Stimulated activated CD8-positive, alpha-beta memory T cell treated with anti-CD3 and anti-CD28 coated beads, Interleukin-2, amount 100 ng/mL, for 1 hour (primary cell): ENCODE measurements at places on chromosomes 4 and X.

DNA sequence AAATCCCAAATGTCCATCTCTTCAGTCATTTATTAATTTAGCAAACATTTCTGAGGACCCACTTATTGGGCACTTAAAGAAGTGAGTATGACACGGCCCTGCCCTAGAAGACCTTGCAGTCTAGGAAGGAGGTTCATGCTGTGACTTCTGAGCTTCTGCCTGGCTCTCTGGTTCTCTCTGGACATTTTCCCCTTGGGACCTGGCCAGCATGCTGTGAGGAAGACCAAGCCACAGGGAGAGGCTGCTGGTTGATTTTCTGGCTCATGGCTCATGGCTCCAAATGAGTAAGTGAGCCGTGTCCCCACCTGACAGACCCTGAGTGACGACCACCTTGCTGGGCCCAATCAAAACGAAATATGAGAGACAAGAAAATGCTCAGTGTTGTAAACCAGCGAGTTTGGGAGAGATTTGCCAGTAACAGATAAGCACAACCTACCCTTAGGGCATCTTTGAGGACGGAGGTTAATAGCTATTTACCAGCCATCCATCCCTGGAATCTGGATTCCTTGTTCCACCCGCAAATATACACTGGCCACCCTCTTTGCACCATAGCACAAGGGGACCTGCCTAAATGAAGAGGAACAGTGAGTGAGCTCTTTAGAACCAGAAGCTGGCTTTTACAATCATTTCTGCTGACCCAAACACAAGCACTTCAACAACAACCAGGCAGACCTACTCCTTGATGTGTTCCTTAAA lies 876 bp downstream of the MPP1 start:
- no peak for DNase-seq

- DNase-seq = no peak
Observed at GRCh38 chr4:95910749-95911148, 70.9 kb downstream of the PDHA2 start.

DNA sequence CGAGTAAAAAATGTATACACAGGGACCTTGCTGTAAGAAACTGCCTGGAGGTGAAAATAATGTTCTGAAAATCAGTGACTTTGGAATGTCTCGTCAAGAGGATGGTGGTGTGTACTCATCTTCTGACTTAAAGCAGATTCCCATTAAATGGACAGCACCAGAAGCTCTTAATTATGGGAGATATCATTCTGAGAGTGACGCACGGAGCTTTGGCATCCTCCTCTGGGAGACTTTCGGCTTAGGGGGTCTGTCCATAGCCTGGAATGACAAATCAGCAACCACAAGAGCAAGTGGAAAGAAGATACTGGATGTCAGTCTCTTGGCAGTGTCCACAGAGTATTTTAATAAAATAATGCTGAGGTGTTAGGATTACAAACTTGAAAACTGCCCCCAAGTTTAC lies 129.4 kb downstream of the THOC2 start:
- DNase-seq = no peak

DNA sequence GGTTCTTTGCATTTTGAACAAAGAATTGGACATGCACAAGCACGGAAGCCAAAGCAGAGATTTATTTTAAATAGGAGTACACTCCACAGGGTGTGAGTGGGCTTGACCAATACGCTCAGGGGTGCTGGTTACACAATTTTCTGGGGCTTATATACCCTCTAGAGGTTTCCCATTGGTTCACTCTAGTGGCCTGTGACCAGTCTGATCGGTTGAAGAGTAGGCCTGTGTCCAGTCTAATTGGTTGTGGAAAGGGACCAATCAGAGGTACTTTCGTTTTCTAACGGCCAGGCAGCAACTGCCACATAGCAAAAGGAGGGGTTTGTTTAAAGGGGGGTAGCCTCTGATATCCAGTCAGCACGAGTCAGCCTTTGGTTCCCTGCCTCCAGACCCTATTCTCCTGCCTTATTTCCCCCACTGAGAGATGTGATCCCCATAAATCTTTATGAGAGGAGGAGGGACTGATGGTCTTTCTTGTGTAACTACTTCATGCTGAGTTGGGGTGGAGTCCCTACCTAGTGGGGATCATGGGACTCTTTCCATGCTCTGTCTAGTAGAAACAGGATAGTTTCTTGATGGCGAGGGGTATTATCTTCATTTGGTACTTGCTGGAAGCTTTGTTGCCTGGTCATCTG lies 11.3 kb upstream of the AREG start:
- no peak for DNase-seq

- no peak for DNase-seq
Observed at GRCh38 chr4:123784626-123785025, 388.0 kb downstream of the SPRY1 start.

DNA sequence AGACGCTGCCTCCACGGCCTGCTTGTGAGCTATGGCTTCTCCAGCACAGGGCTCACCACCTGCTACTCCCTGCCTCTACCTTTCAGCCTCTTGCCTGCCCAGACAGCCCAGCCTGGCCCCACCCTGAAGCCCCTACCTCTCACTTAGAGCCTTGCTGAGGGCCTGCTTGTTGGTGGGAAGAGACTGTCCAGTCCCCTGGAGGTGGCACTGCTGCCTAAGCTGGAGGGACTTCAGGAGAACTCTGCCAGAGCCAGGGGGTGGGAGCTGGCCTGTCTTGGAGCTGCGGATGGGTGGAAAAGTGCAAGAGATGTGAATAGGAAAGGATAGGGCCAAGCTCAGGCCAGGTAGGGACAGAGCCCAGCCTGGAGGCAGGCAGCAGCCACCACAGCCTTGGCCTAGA lies 2.7 kb upstream of the ZNF185 start:
- DNase-seq = no peak

DNA sequence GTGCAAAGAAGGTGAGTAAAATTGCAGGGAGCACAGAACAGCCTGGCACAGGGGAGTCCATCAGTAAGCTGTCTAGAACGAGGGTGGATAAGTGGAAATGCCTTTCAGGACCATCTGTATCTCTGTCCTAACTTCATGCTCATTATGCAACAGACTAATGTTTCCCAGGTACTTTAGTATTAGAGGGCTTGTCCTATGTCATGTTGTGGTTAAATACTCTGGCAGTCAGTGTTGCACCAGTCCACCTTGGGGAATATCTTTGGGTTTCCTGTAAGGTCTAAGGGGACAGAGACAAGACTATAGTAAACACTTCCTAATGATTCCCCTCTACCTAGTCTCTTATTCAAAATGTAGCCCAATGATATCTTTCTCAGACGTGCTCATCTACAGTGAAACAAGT lies 21.3 kb downstream of the NOCT start:
- no peak for DNase-seq

DNA sequence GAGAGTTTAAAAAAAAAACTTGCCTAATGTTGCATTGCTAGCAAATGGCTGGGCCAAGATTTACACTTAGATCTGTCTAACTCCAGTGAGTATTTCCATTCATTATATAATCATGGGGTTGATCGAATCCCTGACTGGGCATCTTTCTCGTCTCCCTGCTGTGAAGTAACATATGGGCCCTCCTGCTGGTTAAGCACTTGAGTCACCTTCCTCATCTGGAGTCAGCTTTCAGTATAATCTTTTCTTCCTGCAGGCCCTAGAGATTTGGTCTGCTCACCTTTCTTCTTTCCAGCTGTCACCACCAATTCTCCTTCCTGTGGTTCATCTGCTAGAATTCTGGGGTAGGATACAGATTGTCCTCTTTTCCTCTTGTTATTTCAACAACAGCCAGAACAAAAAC lies 41.6 kb downstream of the TIGD2 start:
- no peak for DNase-seq

DNA sequence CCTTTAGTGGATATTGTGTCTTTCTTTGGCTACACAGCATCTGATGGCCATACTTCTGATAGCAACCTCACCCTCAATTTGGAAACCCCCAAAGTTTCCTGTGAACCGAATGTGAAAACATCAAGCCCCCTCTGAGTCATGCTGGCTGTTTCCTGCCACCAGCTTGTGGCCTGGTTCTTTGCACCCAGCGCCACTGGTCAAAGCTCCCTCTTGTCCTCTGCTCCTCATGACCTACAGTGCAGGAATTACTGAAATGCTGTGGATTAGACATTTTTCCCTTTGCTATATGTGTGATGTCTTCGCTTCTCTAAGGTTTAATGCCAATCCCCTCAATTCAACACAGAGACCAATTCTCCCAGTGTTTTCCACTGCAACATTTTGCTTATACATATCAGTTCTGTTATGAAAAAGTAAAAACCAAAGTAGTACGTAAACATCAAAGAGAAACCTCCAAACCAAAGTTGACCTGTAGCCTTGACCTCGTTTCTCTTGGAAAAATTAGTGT lies 224.0 kb upstream of the TENM3 start:
- no peak for DNase-seq

DNA sequence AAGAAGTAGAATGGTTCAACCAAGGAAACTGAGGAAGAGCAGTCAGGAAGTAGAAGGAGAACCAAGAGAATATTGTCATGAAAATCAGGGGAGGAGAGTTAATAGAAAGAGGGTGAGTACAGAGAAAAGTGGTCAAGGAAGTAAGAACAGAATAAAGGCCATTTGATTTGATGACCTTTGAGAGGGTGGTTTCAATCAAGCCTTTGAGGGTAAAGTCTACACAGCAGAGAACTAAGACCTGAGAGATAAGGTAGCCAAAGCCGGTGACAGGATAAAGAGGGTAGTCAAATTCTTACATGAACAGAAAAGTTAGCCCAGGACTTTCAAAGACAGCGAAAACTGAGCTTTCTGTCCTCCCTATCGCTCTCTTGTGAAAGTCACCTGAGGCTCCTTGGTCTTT lies 34.6 kb upstream of the FGF16 start:
- no peak for DNase-seq

GRCh38 chrX:11530621-11531020 lies 135.1 kb downstream of the ARHGAP6 start:
- no peak for DNase-seq

- no peak for DNase-seq
Observed at GRCh38 chr4:157121401-157121800, 45.5 kb downstream of the GLRB start.

- DNase-seq = no peak
Observed at GRCh38 chr4:74258963-74259362, 49.3 kb upstream of the EPGN start.

DNA sequence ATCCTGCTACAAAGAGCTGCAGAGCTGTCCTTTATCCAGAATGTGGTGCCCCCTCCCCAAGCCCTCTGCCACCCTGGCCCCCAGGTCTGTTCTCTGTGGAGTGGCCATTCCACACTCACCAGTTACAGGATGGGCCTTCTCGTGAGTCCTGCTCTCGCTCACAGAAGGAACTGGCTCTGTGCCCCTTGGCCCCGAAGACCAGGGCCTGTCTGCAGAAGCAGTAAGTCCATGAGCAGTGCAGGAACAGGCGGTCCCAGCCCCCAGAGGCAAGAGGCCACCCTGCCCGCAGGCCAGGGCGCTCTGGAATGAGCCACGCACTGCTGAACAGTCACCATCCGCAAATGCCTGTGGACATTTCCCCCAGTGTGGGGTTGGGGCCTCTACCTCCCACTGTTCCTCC lies 92.2 kb downstream of the DCTD start:
- DNase-seq = no peak

DNA sequence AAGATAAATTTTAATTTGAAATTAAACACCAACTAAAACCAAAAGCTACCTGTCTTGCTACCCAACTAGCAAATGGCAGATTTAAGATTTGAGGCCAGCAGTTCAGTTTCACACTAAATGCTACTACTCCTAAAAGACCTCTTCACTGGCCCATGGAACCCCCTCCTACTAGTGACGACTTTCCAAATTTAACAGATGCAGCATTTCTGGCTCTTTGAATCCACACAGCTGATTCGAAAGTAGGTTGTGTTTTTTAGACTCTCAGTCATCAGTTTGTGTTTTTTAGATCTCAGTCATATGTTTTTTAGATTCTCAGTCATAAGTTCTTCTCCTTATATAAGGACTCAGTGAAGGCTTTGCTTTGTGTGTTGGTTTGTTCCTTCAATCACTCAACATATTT lies 11.1 kb upstream of the CC2D2A start:
- DNase-seq = no peak
